ENCODE measurements at places on chromosomes 3 and 15. TPM values are rescaled to one million over a fixed set of nuclear protein-coding genes. Genes with fewer than 3 reads are reported as not detected.
A peak's percentile ranks its signal among the peaks of the same experiment; 100 is the strongest.

GRCh38 chr3:67288466-67289106 is 290.5 kb downstream of the KBTBD8 start:
- H3K4me1 ChIP-seq = peaks cover 10% of the 10 kb centered on the region
- no peaks in the 10 kb centered on the region for H3K36me3 ChIP-seq
- no peak for DNase-seq
- no peaks in the 10 kb centered on the region for H3K27me3 ChIP-seq

GRCh38 chr3:46127503-46127902 is 80.6 kb downstream of the CCR1 start:
- H3K36me3 ChIP-seq = no peaks in the 10 kb centered on the region
- H3K27ac ChIP-seq = no peak overlapping the region
- DNase-seq = no peak
- peaks cover 62% of the 10 kb centered on the region for H3K27me3 ChIP-seq
- H3K4me3 ChIP-seq = no peak overlapping the region

GRCh38 chr3:52278510-52279069 is at the start of gene WDR82:
Gene WDR82, minus strand, starts transcription at chr3:52278649. Its CDS starts 288 bp downstream, at chr3:52278361.
- peak; percentile 95 for DNase-seq
- H3K36me3 ChIP-seq = peaks cover 52% of the 10 kb centered on the region
- H3K27me3 ChIP-seq = no peaks in the 10 kb centered on the region
- H3K4me1 ChIP-seq = peaks cover 57% of the 10 kb centered on the region

DNA sequence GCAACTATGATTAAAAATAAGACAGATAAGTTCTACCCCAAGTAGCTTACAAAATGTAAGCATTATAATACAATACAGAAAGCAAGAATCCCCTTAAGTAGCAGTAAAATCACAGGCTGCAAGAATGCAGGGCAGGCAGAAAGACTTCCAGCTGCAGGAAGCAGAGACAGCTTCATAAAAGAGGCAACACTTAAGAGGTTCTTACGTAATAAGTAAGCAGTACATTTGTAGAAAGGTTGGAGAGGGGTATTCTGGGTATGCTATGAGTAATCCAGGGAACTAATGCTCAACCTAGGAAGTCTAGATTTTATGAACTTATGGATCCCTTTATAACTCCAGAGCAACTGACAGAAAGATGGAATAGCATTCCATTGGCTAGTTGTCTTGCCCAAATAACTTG is 151.6 kb downstream of the IL5RA start:
- H3K4me3 ChIP-seq = no peak overlapping the region
- peaks cover 2% of the 10 kb centered on the region for H3K27me3 ChIP-seq
- no peak for DNase-seq
- H3K4me1 ChIP-seq = no peaks in the 10 kb centered on the region
- H3K36me3 ChIP-seq = no peaks in the 10 kb centered on the region
- H3K27ac ChIP-seq = no peak overlapping the region

- H3K4me3 ChIP-seq = peak overlapping the region; percentile 45
- no peak for DNase-seq
- peak overlapping the region; percentile 67 for H3K27ac ChIP-seq
- H3K36me3 ChIP-seq = peaks cover 9% of the 10 kb centered on the region
- no peaks in the 10 kb centered on the region for H3K27me3 ChIP-seq
Measured at GRCh38 chr15:77179541-77179998, 108.7 kb upstream of the TSPAN3 start.

DNA sequence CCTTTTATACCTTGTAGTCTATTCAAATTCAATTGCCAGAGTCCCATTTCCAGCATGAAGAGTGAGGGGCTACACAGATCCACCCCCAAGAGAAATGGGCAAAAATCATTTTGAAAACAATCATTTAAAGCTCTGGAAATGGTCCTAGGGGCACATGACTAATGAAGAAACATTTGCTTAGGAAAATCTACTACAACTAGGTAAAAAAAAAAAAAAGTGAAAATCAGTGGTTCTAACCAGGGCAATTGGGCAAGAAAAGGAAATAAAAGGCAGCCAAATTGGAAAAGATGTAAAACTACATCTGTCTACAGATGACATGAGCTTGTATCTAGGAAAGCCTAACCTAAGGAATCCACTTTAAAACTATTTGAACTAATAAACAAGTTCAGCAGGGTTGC is 9.4 kb downstream of the IMPG2 start:
- no peaks in the 10 kb centered on the region for H3K4me1 ChIP-seq
- H3K4me3 ChIP-seq = no peak overlapping the region
- peaks cover 13% of the 10 kb centered on the region for H3K36me3 ChIP-seq
- DNase-seq = no peak
- H3K27ac ChIP-seq = no peak overlapping the region

GRCh38 chr3:174869448-174869847 is 10.3 kb downstream of the NAALADL2 start:
- no peak overlapping the region for H3K27ac ChIP-seq
- no peaks in the 10 kb centered on the region for H3K4me1 ChIP-seq
- H3K27me3 ChIP-seq = no peaks in the 10 kb centered on the region
- no peaks in the 10 kb centered on the region for H3K36me3 ChIP-seq

DNA sequence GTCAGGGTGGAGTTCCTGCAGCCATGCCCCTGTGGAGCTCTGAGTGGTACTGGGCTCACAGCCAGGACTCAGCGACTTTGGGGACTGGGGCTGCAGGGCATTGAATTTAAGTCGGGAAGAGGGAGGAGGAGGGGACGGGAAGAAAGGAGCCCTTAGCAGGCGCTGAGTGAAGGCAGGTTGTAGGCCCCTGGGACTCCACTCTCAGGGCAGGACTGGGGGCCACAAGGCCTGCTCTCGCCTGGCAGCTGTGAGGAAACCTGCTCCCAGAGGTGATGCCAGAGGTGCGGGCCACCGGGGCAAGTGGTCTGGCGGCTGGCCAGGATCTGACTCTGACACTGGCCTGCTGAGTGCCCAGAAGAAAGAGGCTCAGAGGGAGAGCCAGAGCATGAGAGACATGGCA is 73.5 kb downstream of the EPHB3 start:
- peaks cover 12% of the 10 kb centered on the region for H3K27me3 ChIP-seq
- H3K27ac ChIP-seq = peak overlapping the region; percentile 60
- peaks cover 4% of the 10 kb centered on the region for H3K4me1 ChIP-seq

- no peak for DNase-seq
- H3K4me1 ChIP-seq = peaks cover 3% of the 10 kb centered on the region
- H3K27me3 ChIP-seq = peaks cover 9% of the 10 kb centered on the region
- H3K27ac ChIP-seq = no peak overlapping the region
- H3K36me3 ChIP-seq = no peaks in the 10 kb centered on the region
- no peak overlapping the region for H3K4me3 ChIP-seq
Measured at GRCh38 chr3:37762698-37763097, 99.0 kb upstream of the CTDSPL start.

- no peaks in the 10 kb centered on the region for H3K4me1 ChIP-seq
- H3K27ac ChIP-seq = no peak overlapping the region
- H3K36me3 ChIP-seq = peaks cover 3% of the 10 kb centered on the region
- H3K4me3 ChIP-seq = no peak overlapping the region
- DNase-seq = peak; percentile 3
- H3K27me3 ChIP-seq = no peaks in the 10 kb centered on the region
Measured at GRCh38 chr3:128310286-128311058, 156.2 kb downstream of the DNAJB8 start.

DNA sequence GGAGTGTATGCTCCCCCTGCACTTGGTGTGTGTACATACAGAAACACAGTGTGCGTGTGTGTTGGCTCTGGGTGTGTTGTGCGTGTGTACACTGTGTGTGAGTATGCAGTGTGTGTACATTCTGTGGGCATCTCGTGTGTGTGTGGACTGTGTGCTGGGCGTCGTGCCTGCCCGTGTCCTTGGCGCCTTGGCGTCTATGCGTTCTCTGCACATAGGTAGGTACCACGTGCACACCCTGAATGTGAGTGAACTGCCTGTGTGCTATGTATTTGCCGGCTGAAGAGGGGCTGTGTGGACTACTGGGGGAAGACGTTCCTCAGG is 481 bp upstream of the ECE2 start:
- no peak overlapping the region for H3K27ac ChIP-seq
- peaks cover 48% of the 10 kb centered on the region for H3K27me3 ChIP-seq
- H3K4me3 ChIP-seq = no peak overlapping the region
- no peaks in the 10 kb centered on the region for H3K4me1 ChIP-seq

DNA sequence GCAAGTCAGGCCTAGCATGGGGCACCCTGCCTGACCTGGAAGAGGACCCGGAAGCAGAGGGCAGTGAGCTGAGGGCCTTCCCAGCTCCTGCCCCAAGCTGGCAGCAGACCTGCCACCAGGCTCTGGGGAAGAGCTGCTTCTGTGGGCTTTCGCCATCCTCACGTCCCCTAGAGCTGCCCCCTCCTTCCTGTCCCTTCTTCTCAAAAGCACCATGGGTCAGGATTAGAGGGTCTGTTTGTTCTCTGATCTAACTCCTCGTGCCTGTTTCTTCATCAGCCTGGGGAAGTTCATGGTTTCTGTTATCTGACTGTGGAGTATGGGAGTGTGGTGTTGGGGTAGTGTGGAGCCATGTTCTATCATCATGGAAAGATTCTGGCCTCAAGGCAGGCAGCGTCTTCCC is 58.4 kb upstream of the POLG start:
- no peaks in the 10 kb centered on the region for H3K36me3 ChIP-seq
- peaks cover 42% of the 10 kb centered on the region for H3K27me3 ChIP-seq
- no peak overlapping the region for H3K4me3 ChIP-seq
- no peak overlapping the region for H3K27ac ChIP-seq
- no peaks in the 10 kb centered on the region for H3K4me1 ChIP-seq
- DNase-seq = no peak

- H3K27ac ChIP-seq = no peak overlapping the region
- no peak for DNase-seq
- H3K36me3 ChIP-seq = no peaks in the 10 kb centered on the region
- no peak overlapping the region for H3K4me3 ChIP-seq
- peaks cover 15% of the 10 kb centered on the region for H3K27me3 ChIP-seq
Measured at GRCh38 chr15:39851500-39852092, 68.5 kb downstream of the GPR176 start.

- H3K36me3 ChIP-seq = peaks cover 43% of the 10 kb centered on the region
- H3K27me3 ChIP-seq = no peaks in the 10 kb centered on the region
- H3K4me3 ChIP-seq = no peak overlapping the region
- no peaks in the 10 kb centered on the region for H3K4me1 ChIP-seq
- no peak for DNase-seq
Measured at GRCh38 chr3:58137306-58137705, 73.5 kb downstream of the DNASE1L3 start.

GRCh38 chr3:98655666-98656065 is 62.3 kb upstream of the CPOX start:
- no peak for DNase-seq
- H3K27me3 ChIP-seq = peaks cover 35% of the 10 kb centered on the region
- peaks cover 5% of the 10 kb centered on the region for H3K4me1 ChIP-seq
- no peak overlapping the region for H3K4me3 ChIP-seq
- H3K36me3 ChIP-seq = no peaks in the 10 kb centered on the region

DNA sequence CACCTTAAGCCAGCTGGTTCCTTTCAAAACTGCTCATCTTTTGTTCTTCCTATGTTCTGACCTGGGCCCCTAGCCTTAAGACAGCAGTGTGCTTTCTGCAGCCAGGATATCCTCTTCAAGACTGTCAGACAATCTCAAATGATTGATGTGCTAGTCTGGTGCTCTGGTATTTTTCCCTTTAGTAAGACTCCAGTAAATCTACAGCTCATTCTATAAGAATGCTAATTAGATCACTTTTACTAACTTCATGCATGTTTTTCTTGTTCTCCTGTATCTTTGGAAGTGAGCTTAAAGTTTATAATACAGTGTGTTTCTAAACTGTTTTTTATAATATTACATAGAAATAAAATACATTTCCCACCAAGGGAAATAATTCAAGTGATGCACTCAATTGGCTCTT is 220.9 kb upstream of the NANOGP8 start:
- no peak for DNase-seq
- no peaks in the 10 kb centered on the region for H3K27me3 ChIP-seq
- no peak overlapping the region for H3K27ac ChIP-seq
- no peaks in the 10 kb centered on the region for H3K4me1 ChIP-seq
- no peak overlapping the region for H3K4me3 ChIP-seq

DNA sequence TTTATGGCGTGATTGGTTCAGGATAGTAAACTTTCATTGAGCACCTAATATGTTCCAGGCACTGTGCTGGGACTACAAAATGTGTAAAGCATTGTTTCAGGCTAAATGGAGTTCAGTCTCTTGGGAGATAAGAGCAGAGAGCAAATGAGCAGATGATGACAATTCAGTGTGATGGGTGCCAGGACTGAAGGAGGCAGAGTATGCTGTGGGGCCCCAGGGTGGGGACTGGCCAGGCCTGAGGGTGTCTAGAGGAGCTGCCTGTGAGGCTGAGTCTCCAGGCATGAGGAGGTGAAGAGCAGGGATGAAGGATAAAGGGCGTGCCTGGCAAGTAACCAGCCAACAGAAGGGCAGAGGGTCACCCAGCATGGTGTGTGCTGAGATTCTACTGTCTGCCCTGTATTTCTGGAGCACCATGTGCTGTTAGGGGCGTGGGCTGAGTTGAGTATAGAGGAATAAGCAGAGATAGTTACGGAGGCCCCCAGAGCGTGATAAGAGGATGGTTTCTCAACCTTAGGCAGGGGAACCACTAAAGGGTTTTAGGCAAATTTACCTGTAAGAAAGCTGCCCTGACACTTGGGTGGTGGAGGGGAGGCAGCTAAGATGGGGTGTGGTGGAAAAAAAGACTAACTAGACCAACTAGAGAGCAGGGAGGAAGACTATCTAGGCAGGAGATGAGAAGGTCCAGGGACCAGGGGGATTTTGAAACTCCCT is 38.5 kb downstream of the EPHB1 start:
- no peak overlapping the region for H3K4me3 ChIP-seq
- no peaks in the 10 kb centered on the region for H3K4me1 ChIP-seq
- no peaks in the 10 kb centered on the region for H3K36me3 ChIP-seq
- H3K27me3 ChIP-seq = peaks cover 7% of the 10 kb centered on the region
- DNase-seq = no peak

DNA sequence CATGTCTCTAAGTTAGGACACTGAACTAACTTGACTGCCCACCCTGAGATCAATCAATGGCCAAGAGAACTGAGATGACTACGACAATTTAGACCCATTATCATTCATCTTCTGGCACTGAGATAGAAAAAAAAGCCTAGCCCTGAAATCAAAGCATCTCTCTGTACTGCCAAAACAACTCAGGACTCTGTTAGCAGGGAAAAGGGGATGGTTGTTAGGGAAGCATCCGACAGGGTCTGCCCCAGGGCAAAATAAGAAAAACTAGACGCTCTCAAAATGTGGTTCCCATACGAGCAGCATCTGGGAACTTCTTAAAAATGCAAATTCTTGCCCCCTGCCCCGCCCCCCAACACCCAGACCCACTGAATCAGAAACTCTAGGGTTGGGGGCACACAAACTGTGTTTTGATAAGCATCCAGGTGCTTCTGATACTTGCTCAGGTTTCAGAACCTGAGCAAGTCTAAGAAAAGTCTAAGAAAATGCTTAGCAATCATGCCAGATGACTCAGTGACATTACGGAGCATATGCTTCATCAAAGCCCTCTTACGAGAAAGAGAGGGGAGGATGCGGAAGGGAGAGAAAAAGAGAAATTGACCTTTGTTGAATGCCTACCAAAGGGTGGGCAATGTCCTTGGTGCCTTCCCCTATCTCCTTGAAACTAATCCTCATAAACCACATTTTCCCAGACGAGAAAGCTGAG is 172.8 kb upstream of the HES1 start:
- no peak overlapping the region for H3K4me3 ChIP-seq
- no peaks in the 10 kb centered on the region for H3K36me3 ChIP-seq
- peak overlapping the region; percentile 70 for H3K27ac ChIP-seq
- H3K27me3 ChIP-seq = peaks cover 59% of the 10 kb centered on the region
- no peak for DNase-seq

AQP9 gene
- total RNA-seq = 0.89 TPM

ZBTB47 gene
- total RNA-seq = 0.44 TPM

DUOXA2 gene
- total RNA-seq = not detected

SLC6A20 gene
- not detected for total RNA-seq

SOX14 gene
- not detected for total RNA-seq

HGD gene
- 0.14 TPM for total RNA-seq
